ENCODE measurements at places on chromosomes 6 and 20.
A peak's percentile ranks its signal among the peaks of the same experiment; 100 is the strongest.

DNA sequence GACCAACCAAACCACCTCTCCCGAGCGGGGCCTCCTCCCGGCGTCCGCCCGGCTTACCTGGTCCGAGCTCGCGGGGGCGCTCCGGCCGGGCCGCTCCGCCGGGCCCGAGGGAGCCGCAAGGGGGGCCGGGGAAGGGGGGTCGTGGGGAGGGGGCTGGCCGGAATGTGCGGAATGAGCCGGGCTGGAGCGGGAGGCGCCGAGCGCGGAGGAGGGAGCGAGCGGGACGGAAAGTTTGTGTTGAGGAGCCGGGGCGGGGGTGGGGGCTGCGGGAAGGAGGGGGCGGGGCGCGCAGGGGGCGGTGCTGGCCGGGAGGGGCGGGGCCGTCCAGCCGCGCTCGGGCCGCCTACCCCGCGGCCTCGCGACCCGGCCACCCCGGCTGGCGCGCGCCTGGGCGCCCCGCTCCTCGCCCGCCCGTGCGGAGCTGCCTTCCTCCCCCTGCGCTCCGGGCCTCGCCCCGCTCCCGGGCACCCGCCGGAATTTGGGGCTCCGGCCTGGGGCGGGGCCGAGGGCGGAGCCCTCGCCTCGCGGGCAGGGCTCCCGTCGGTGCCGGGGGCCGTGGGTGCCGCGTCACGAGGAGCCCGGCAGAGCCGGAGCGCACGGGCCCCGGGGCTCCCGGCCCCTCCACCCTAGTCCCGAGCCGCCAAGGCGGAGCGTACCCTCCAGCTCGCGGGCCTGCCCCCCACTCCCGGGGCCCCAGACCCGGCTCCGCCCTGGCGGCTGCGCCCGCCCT is at the start of gene TEAD3:
TSS of gene TEAD3 (minus strand) at position 239 of the 730 bp plus-strand sequence.
- peak; percentile 60 for DNase-seq

- DNase-seq = no peak
Measured at GRCh38 chr6:31737991-31738979, 1.5 kb upstream of the MSH5 start.

- DNase-seq = no peak
Measured at GRCh38 chr6:41555326-41556300, 9.4 kb downstream of the FOXP4 start.

- DNase-seq = no peak
Measured at GRCh38 chr6:21713481-21713880, 119.9 kb downstream of the SOX4 start.

DNA sequence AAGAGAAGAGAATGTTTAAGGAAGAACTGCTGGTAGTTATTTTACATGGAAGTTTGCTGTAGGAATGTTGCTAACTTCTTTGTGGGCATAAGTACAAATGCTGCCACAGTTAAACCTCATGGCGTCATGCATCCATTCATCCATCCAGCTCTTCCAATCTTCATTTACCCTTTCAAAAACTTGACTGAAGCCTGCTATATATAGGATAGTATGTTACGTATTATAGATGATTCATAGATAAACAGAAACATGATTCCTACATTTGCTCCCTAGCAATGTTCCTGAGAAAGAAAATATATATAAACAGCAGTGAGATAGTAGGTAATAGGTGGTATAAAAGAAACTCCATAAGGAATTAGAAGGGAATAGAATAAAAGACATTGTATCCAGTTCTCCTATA is 93.7 kb downstream of the NDUFAF5 start:
- no peak for DNase-seq

GRCh38 chr6:9784786-9785185 is 630.1 kb downstream of the TFAP2A start:
- no peak for DNase-seq

DNA sequence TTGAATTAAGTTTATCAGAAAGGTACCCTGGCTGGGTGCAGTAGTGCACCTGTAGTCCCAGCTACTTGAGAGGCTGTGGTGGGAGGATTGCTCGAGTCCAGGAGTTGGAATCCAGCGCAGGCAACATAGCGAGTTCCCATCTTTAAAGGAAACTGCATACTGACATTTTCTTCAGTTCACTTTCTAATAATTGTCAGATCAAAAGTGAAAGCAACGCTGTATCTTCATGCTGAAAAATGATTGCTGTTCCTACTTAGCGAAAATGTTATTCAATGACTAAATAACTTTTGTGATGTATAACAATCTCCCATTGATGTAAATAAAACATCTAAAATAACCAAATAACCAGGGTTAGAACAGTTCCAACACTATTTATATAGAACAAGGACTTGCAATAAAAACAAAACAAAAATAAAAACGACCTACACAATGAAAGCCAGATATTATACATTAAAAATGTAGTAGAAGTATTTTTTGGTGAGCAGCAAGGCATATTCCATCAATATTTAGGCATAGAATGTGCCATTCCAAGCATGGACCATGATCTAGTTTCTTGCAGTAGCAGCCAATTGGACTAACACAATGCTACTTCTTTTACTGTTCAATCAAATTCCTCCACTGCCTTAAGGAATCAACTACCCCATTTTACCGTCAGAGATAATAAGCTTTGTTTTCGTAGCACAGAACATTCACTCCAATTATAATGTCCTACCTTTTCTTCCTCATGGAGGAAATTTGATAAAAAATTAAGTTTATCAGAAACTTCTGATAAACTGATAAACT is 1.5 kb downstream of the LATS1 start:
- DNase-seq = no peak

DNA sequence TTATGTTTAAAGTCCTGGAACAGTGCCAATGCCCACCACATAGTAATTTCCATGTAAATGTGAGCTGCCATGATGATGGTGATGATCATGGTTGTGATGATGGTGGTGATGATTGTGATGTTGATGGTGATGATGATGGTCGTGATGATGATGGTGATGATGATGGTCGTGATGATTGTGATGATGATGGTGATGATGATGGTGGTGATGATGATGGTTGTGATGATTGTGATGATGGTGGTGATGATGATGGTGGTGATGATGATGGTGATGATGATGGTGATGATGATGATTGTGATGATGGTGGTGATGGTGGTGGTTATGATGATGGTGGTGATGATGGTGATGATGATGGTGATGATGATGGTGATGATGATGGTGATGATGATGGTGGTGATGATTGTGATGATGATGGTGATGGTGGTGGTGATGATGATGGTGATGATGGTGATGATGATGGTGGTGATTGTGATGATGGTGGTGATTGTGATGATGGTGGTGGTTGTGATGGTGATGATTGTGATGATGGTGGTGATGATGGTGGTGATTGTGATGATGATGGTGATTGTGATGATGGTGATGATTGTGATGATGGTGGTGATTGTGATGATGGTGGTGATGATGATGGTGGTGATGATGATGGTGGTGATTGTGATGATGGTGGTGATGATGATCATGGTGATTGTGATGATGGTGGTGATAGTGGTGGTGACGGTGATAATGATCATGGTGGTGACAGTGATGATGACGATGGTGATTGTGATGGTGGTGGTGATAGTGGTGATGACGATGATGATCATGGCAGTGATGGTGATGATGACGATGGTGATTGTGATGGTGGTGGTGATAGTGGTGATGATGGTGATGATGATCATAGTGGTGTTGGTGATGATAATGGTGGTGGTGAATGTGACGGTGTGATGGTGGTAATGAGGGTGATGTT is 82.3 kb downstream of the PHACTR3 start:
- DNase-seq = no peak

DNA sequence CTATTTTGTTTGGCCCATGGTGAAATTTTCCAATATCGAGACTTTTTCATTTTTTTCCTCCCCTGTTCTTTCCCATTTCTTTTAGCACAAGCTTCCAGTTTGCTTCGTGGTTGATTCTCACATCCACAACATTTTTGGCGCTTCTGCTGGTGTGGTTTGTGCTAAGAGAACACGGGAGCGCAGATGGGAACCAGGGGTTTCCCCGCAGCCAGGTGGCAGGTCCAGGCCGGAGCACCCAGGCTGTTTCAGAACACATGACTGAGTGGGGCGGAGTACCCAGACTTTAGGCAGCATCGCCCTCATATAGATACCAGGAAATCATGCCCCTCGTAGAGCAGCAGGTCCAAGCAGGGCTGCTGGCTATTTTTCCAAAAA is 58.0 kb downstream of the SYTL3 start:
- DNase-seq = no peak

All from amygdala (tissue), 56 donors.